NCI-H1930 (cell line): ENCODE measurements at places on chromosomes 6 and 20.

DNA sequence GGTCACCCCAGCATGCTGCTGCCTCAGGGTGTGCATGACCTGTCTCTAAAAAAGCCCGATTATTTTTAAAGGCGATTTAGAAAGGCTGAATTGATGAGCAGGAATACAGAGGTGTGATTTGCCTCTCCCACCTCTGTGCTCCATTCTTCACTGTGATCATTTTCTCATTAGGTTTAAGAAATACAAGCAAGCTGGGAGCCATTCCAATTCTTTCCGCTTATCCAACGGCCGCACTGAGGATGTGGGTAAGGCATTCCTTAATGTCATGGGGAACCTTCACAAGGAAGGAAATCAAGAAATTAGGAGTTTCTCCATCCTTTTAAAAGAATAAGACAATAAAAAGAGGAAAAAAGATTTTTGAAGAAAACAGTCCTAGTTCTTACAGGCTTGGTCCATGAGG is 55.6 kb upstream of the GNRH2 start:
- no peak for DNase-seq

GRCh38 chr6:11972806-11973205 is 39.3 kb upstream of the HIVEP1 start:
- no peak for DNase-seq

- DNase-seq = no peak
Measured at GRCh38 chr6:4085332-4085700, 6.4 kb upstream of the FAM217A start.

DNA sequence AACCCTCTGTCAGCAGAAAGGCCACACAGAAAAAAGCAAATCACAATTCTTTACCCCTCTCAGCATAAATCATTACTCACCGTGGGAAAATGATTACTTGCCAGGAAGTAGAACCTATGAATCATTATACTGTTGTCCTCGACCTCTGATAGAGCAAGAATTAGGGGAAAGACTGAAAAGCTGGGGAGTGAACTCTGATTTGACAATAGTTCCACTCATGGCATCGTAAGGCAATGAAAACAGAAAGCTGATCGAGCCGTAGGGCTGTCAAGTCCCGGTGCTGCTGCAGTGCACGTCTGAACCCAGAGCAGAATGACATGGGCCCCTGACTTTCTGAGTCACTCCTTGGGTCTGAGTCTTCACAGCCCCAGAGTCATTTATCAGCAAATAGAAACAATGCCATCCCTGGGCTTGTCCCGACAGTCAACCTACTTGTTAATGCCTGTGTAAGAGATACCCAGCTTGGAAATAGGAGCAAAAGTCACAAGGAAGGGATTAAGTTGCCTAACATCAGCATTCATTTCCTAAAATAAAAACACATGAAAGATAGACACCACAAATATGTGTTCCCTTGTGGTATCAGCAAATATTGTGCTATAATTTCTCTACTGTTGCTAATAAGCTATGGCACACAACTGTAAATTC is 224.8 kb upstream of the MARCKS start:
- DNase-seq = no peak
